ENCODE measurements at places on chromosomes 1 and 21.

- DNase-seq, result peak; percentile 75
Observed at GRCh38 chr1:20633190-20634064, at the start of gene PINK1. Gene PINK1, plus strand, starts transcription at chr1:20633458. Its CDS starts 91 bp downstream, at chr1:20633549.

DNA sequence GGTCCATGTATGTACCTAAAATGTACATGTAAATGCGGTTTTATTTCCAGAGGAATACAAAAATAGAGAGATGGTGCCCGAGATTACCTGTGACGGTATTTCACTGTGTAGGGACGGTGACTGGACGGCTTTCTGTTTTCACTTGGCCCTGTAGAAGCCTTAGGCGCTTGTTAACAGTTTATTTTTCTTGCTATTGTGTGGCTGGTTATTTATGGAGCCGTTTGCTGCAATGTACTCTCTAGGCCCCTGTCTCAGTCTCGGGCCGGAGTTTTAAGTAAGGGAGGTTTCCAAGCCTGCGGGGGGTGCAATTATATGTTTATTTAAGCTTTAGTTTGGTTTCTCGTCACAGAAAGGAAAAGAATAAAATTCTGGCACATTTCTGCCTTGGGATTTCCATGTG lies 413 bp downstream of the EFCAB7 start:
- no peak for DNase-seq

DNA sequence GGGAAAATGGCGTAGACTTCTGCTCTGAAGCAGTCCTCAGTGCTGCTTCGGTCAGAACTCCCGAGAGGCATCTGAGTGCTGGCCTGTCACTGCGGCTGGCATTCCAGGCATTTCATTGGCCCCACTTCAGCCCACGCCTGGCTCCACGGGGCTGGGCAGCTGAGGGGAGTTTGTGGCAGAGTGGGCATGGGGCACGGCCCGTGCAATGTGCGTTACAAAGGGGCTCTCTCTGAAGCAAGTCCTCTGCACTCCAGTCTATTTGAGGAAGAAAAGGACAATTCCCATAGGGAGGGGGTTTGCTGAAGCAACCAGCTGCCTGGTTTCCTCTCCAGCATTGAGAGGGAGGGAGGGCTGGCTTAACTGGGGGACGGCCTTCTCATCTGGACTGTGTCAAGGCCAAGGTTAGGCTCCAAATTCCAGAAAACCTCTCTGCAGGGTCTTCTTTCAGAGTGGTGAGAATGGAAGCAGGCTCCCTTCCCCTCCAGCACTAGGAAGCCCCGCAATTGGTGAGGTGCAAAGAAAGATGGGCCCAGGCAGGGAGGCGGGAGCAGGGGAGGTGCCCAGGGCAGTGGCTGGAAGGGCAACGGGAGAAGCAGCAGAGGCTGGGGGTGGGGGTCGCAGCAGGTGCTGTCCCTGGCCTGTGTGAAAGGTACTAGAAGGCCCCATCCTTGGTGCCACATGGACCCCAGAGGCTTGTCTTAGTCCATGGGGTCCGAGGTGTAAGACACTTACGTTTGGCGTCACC lies 21.1 kb upstream of the GPR157 start:
- no peak for DNase-seq

- DNase-seq, result no peak
Observed at GRCh38 chr1:216898801-216899200, 175.6 kb upstream of the ESRRG start.

- peak; percentile 33 for DNase-seq
Observed at GRCh38 chr1:60949154-60949825, 133.1 kb upstream of the NFIA start.

DNA sequence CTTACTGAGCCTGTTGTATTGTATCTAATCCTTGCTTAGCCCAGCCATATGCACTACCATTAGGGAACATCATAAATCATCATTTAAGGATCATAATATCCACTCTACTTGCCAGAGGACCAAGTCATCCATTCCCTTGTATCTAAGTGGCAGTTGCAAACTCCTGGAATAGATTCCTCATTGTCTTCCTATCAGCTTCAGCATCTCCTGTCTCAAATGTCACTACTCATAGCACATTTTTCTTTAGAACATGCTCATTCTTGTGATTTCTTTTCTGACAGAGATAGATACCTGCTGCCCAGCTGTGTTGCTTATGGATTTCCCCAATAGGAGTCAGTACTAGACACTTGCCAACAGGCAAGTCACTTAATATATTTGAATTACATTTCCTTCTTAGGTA lies 84.3 kb downstream of the OLFML3 start:
- no peak for DNase-seq

DNA sequence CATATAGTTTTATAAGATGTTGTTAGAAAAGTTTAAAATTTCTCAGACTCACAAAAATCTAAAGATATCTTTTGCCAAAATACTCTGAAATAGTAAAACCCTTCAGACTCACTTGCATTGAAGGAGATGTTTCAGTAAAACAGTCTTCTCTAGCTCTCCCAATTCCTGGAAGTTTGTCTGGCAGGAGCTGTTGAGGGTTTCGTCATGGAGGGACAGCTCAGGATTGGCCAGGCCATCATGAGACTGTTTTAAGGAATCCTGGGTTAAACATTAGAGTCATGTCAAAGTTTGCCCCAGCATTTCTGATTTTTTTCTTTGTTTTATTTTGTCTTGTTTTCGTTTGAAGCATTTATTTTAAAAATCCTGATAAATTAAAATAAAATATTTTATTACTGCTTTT lies 293.8 kb upstream of the PBX1 start:
- no peak for DNase-seq

- DNase-seq, result no peak
Observed at GRCh38 chr1:161480381-161481035, 24.7 kb upstream of the FCGR2A start.

- DNase-seq, result no peak
Observed at GRCh38 chr1:8845104-8846097, 28.0 kb upstream of the RERE start.

DNA sequence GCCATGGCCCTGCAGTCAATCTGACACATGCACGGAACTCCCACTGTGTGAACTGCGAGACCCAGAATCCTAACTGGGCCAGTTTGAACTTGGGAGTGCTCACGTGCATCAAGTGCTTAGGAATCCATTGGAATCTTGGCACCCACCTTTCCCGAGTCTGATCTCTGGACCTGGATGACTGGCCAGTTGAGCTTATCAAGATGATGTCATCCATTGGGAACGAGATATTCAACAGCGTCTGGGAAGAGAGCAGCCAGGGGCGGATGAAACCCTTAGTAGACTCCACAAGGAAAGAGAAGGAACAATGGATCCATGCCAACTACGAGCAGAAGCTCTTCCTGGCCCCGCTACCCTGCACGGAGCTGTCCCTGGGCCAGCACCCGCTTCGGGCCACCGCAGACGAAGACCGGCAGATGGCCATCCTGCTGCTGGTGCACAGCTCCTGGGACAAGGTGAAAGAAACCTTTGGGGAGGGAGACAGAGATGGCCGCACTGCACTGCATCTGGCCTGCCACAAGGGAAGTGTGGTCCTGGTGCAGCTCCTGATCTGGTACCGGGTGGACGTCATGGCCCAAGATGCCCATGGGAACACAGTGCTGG lies 3.1 kb upstream of the TDRD5 start:
- DNase-seq, result no peak

DNA sequence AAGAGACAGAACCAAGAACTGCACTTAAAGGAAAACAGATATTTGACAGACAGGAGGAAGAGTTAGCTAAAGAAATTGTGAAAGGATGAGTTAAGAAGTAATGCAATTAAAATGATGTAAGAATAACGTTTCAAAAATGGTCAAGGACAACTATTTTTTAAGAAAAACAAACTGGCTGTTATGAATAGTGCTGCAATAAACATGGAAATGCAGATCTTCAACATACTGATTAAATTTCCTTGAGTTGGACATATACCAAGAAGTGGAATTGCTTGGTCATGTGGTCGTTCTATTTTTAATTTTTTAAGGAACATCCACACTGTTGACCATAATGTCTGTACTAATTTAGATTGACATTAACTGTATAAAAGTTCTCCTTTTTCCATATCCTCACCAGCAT lies 23.1 kb upstream of the PHTF1 start:
- DNase-seq, result no peak

DNA sequence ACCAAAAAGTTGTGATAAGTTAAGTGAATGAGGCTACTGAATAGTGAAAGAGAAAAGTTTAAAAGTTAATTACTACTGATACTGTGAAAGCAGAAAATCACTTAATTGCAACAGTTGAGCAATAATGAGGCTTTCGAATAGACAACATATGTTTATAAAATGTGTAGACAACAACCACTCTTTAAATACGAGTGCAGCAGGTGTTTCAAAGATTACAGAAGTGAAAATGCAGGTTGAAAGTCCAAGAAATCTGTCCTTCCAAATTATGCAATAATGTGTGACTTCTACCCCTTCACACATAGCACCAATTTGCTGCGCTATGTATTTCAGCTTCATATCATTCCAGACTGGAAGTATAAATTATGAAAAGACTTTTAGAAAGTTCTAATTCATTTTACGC lies 213.0 kb downstream of the COL24A1 start:
- DNase-seq, result no peak

GRCh38 chr1:78591971-78592370 lies 28.3 kb upstream of the IFI44L start:
- DNase-seq, result no peak

DNA sequence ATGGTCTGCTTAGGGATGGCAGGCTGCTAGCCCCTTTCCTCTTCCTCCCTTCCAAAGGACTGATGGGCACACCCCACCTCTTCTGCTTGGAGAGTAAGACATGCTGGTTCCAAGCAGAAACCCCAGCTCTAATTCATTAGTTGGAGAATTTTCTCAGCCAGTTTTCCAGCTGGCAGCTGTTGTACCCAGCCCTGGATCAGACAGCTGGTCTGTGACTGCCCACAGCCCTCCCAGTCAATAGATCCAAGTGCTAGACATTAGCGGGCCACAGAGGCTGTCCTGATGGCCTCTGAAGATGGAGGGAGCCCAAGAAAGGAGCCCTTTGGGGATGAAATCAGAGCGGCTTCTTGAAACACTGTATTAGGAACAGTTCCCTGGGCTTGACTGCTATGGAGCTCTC lies 35.8 kb downstream of the ACOT11 start:
- DNase-seq, result no peak

DNA sequence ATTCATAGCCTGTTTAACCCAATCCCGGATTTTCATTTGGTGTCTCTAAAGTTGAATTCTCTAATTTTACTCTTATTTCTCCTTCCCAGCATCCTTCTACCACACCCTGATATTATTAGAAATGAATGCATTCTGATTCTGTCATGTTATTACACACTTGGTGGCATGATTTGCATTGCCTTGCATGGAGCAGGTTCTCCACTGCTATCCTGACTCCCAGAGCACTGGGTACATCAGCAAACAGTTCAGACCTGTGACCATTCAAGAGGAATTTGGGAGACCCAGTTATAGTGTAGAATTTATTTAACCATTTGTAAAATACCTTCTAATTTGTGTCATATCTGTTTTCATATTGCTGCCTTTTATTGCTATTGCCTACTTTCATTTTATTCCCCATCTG lies 2.6 kb downstream of the LRRC8B start:
- no peak for DNase-seq

GRCh38 chr1:117250061-117250606 lies 39.4 kb upstream of the VTCN1 start:
- DNase-seq, result no peak

DNA sequence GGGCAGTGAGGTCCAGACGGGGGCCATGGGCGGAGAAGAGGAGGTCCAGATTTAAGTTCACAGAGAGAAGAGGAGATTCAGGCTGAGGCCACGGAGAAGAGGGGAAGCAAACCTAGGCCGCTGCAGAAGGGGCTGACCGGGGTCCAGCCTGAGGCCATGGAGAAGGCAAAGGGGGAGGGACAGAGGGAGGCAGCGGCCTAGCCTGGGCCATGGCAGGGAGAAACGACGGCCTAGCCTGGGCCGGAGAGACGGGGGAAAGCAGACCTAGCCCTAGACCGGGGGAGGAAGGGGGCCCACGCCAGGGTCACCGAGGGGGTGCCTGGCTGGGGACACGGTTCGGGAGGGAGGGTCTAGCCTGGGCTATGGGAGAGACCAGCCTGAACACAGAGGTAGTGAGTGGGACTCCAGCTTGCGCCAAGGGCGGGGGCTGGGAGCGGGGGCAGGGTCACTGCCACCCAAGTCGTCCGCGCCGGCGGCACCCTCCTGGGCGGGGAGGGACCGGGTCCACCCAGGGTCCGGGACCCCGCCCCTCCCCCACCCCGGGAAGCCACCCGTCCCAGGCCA lies 459 bp downstream of the CAPZB start:
- peak; percentile 37 for DNase-seq

DNA sequence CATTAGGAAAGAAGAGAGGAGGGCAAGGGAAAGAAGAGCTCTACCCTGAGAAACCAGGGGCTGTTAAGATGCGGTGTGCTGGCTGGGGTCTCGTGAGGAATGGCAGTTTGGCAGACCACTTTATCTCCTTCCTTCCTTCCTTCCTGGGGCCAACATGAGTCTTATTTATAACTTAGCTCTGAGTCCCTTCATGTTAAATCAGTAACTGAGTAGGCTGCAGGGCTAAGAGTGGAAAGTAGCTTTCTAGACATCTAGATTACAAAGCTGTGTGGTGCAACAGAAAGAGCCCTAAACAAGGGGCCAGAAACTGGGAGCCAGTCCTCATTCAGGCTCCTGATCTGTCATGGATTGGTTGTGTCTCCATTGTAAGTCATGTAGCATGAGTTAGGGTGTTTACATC lies 135.4 kb upstream of the DUSP10 start:
- DNase-seq, result no peak

DNA sequence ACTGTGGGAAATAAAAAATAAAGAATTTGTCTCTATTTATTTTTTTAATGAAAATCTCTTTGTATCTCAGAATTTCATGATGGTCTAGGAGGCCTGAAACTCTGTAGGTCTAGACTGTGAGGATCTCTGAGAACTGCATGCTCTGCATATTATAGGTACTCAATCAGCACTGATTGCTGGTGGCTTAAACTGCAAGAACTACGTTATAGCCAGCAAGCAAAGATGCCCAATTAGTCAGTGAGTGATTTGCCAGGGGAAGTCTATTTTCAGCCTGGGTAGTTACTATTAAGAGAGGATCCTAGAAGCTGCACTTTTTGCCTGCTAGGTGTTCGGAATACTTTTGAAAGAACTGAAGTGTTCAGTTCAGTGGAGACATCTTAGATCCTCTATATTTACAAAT lies 87.4 kb downstream of the GPR52 start:
- DNase-seq, result no peak

DNA sequence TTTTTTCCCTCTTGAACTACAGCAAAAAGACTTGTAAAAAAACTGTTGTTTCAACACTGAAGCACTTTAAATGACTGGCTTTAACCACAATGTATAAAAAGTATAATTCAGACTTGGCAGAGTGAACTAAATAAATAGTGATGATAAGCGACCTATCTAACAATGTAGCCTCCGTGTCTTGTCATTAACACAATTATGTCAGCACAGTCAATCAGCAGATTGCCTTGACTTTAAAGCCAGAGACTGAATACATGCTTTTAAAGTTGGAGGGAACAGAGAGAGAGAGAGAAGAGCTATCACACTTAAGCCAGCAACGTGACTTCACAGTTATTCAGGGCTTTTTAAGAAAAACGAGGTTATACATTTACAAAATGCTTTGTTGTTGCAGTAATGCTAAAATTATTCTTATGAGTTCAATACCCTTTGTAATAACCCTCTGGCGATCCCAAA lies 378.1 kb downstream of the LMO4 start:
- DNase-seq, result no peak

Data from M059J (cell line).